ENCODE measurements at places on chromosomes 2 and 18.

DNA sequence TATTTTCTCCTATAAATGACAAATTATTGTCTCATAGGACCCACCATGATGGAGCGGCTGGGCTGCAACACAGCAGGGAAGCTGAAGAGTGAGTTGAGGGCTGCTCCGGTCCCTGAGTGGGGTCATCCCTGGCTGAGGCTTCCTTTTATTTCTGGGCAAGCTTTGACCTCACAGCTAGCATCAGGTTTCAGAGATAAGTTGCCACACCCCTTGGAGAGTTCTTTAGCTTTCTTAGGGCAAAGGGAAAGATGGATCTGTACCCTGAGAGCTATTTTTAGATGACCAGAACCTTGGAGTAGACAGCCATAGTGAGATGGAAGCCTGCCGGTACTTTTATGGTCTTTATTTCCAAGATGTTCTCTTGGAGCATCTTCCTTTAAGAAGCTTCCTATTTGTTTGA lies 11.5 kb downstream of the MYL1 start:
- DNase-seq = no peak

GRCh38 chr2:25993049-25993448 lies 10.8 kb upstream of the KIF3C start:
- DNase-seq = no peak

DNA sequence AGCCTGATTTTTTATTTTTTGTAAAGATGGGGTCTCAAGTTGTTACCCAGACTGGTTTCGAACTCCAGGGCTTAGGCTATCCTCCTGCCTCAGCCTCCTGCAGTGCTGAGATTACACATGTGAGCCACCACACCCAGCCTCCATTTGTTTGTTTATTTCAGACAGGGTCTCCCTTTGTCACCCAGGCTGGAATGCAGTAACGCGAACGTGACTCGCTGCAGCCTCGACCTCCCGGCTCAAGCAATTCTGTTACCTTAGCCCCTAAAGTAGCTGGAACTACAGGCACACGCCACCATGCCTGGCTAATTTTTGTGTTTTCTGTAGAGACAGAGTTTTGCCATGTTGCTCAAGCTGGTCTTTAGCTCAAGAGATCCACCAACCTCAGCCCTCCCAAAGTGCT lies 27.2 kb downstream of the UBXN4 start:
- DNase-seq = peak; percentile 1

DNA sequence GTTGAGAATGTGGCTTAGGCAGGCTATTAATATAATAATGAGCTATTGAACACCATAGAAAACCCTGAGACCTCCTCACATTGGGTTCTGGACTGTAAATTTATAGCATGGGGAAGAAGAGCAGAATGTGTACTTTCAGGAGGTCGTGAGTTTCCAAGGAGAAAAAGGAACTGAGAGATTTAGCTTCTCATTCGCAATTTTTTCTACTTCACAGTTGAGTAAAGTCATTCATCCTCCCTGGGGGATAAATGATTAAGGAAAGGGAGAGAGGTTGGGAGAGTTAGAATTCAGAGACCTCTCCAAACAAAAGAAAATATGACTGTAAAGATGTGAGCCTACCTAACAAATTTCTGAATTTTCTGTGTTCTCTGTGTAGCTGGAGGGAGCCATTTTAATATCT lies 205.8 kb upstream of the CYRIA start:
- no peak for DNase-seq

GRCh38 chr2:9565436-9566153 lies 10.0 kb upstream of the ADAM17 start:
- no peak for DNase-seq

DNA sequence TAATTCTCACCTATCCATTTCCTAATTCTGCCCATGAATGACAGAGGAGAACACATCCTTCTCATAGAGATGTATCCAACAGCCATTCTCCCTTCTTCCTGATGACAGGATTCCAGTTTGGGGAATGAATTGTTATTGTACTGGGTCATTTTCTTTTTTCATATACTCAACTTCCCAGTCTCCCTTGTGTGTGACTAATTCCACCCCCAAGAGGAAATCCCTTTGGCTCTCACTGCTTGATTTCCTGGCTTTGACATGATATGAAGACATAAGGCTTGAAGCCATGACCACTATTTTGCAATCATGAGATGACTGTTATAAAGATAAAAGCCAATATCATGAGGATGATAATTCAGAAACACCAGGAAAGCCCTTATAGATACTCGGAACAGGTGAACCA lies 384.7 kb upstream of the ACVR2A start:
- no peak for DNase-seq

DNA sequence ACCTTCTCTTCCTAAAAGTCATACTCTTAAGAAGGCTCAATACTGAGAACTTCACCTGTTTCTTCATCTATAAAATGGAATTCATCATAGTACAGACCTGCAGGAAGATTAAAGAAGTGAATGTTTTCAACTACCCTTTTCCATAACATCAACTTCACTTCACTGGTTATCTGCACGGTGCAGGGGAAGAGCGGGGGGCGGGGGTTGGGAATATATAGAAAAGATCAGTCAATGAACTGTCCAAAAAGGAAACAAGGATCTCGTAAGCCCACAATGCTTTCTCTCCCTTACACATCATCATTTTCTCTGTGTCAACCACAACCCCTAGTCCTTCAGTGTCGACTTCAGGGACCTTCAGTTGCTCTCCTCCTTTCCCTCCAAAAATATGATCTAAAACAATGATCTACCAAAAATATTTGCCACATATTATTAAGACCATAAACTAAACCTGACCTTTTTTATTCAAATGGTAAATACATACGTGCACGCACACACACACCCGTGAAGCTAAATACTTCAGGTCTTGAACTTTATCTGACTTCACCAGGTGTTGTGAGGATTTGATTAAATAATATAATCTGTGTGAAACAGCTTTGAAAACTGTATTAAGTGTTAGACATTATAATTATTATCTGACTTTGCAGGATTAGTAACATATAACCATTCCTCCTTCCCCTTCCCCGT lies 4.9 kb downstream of the MBOAT2 start:
- no peak for DNase-seq

Measured in NCI-H69 (cell line).